Germinal center (tissue), 1 donor: ENCODE measurements at places on chromosomes 7 and 10.
A peak's percentile ranks its signal among the peaks of the same experiment; 100 is the strongest.

GRCh38 chr10:119668461-119668860 lies 17.3 kb downstream of the BAG3 start:
- no peak for DNase-seq

- DNase-seq = no peak
Measured at GRCh38 chr7:93172683-93173082, 24.5 kb upstream of the SAMD9L start.

- no peak for DNase-seq
Measured at GRCh38 chr10:126921974-126922525, 16.8 kb downstream of the DOCK1 start.

DNA sequence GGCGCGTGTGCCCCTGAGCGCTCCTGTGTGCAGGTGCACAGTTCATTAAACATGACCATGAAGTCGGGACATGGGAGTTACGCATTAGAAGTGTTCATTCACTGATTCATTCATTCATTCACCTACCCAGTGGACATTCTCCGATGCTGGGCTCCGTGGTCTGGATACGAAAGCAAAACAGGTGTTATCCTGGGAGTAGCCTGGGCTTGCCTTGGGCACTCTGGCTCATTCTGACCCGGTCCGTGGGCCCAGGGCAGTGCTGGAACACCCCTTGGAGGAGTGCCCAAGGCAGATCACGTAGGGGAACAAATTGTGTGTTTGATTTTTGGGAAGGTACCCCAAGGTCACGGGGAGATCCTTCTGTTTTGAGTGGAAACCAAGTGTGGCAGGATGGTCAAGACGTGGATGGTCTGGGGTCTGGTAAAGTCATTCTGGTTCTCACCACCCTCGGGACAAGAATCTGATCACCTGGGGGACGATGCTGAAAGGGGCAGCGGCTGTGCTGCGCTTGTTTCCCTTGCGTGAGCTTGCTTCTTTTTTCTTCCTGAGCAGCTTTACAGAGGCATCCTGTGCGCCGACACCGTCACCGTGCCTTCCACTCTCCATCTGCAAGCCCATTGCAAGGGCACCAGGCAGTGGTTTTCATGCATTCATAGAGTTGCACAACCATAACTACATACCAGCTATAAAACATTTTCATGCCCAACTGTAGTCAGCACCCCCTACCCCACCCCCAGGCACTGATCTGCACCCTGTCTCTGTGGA lies 10.1 kb downstream of the ELFN1 start:
- DNase-seq = no peak

- DNase-seq = no peak
Measured at GRCh38 chr10:287814-288213, 152.6 kb downstream of the ZMYND11 start.

DNA sequence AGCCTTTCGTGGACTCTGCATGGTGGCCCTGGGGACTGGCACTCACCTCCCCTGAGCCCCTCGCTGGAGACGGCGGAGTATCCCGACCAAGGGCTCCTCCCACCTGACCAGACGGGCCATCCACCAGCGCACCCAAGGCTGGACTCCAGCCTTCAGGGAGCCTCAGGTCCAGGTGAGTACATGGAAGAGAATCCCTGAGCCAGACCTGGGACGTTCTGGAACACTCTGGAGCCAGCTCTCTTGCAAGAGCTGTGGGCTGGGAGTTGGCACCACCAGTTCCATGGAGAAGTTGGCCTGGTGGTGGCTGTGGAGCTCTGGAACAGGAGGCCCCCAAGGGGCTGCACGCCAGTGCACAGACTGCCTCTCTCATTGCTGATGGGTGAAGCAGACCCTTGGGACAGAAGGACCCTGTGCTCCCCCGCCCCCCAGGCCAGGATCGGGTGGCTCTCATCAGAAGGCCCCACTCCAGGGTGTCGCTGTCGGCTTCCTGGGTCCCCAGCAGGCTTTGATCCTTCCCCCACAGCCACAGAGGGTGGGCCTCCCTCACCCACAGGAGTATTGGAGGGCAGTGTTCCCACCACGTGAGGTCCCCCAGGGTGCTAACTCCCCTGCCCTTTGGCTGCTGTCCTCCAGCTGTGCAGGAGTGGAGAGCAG lies 189.9 kb downstream of the EBF3 start:
- DNase-seq = no peak

- no peak for DNase-seq
Measured at GRCh38 chr7:20558963-20559716, 56.3 kb upstream of the ABCB5 start.

DNA sequence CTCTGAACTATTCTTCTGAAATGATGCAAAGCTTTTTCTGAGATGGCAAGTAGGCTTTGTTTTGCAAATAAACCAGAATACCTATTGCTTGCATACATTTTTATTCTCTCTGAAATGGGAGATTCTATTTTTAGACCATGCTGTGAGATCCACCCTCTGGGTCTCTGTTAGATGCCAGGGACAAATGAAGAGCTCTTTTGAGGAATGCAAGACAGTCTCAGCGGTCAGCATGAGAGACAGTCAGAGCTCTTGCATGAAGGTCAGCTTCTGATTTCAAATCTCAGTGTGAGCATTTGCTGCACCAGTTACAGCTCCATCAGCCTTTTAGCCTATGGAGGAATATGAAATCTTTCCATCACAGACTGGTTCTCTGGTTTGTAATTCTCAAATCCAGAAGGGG lies 429.9 kb upstream of the KLF6 start:
- DNase-seq = no peak

GRCh38 chr10:60368875-60369546 lies 20.7 kb downstream of the ANK3 start:
- DNase-seq = no peak

GRCh38 chr10:11610826-11611247 lies 613 bp downstream of the USP6NL start:
- DNase-seq = peak; percentile 45

GRCh38 chr10:71230656-71231025 lies 18.3 kb downstream of the UNC5B start:
- DNase-seq = no peak

DNA sequence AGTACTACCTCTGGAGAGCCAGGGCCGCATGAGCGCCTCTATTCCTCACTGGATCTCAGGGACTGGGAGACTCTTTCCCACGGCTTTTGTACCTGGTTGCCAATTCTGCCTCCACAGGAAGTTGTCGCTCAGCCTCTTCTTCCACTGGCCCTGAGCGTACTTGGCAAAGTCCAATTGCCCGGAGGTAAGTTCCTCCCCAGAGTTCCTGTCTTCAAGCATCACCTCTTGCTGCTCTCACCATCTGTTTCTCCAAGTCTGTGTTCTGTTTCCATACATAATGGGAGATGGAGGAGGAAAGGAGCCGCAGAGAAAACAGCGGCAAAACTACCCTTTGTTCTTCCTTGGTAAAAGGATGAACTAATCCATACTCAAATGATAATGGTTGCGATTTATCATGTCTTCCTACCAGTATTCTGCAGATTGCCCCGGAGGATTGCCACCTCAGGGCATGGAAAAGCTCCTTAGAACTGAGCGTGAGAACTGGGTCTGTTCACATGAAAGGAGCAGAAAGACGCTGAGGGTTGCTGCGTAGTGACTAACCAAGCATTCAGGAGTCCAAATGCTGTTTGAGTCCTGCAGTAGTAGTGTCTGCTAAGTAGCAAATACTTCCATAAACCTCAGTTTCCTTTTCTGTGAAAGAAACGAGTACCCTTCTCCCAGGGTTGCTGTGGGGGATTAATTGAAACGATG lies 170.2 kb upstream of the GLI3 start:
- DNase-seq = no peak

DNA sequence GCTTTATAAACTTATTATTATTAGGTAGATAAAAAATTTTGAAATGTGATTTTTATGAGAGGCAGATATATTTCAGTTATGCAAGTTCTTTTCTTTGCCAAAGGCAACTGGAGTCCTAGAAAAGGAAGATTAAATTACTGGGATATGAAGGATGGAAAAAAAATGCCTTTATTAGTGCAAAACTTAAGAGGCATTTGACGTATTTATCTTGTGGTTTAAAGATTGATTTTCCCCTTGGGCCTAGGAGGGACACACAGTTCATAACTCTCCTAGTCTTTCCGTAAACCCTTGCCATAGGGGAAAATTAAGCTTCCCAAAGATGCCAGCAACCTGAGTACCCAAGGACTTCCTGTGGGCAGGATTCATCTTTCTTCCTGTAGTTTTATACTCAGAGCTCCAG lies 3.1 kb upstream of the STEAP4 start:
- DNase-seq = no peak
